Left lung (tissue), 14 donors: ENCODE measurements at places on chromosomes 4 and X.

- no peak for DNase-seq
Observed at GRCh38 chr4:7859326-7859725, 80.3 kb downstream of the AFAP1 start.

DNA sequence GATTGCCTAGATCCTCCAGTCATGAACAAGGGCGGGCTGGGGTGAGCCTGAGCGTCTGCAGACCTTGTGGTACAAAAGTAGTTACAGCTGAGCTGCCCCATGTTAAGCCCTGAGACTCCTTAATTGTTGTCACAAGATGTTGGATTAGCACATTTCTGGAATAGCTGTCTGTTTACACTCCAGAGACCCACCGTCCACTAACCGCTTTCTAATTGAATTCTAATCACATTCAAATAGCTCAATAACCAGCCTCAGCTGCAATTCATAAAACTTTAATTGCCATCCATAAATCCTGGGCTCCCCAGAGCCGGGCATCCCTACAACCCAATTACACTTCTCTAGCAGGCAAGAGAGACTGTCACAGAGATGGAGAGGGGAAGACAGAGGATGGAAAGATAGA, 1.6 kb upstream of the GSX2 start:
- no peak for DNase-seq

- DNase-seq = no peak
Observed at GRCh38 chr4:36677112-36677511, 395.7 kb downstream of the DTHD1 start.

GRCh38 chr4:73451404-73451803, 15.4 kb downstream of the AFP start:
- no peak for DNase-seq

GRCh38 chr4:13990596-13991589, 363.4 kb upstream of the BOD1L1 start:
- no peak for DNase-seq

DNA sequence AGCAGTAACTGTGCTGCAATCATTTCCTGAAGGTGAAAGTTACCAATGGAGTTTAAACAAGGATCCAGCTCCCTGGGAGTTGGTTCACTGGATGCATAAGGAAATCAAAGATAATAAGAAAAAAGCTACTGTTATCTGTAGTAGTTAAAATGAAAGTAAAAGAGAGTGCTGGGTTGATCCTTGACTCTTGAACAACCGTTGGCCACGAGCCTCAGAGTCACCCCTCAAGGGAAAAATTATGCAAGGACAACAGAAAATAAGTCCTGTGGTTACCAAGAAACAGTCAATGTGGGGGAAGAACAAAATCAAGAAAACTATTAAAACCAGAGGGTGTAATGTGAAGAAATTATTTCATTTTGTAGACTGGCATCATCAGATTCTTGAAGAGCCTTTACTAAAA, 49.7 kb upstream of the DDIT4L start:
- DNase-seq = no peak

GRCh38 chr4:151658959-151659600, 101.7 kb downstream of the GATB start:
- DNase-seq = no peak

- no peak for DNase-seq
Observed at GRCh38 chrX:25156323-25156722, 140.6 kb upstream of the ARX start.

- no peak for DNase-seq
Observed at GRCh38 chr4:10173037-10173753, 56.6 kb upstream of the WDR1 start.

GRCh38 chrX:129693354-129693753, 38.6 kb upstream of the APLN start:
- no peak for DNase-seq

- DNase-seq = no peak
Observed at GRCh38 chr4:173073939-173074500, 94.6 kb upstream of the GALNT7 start.

GRCh38 chr4:158817562-158818296, 48.9 kb downstream of the FNIP2 start:
- no peak for DNase-seq

DNA sequence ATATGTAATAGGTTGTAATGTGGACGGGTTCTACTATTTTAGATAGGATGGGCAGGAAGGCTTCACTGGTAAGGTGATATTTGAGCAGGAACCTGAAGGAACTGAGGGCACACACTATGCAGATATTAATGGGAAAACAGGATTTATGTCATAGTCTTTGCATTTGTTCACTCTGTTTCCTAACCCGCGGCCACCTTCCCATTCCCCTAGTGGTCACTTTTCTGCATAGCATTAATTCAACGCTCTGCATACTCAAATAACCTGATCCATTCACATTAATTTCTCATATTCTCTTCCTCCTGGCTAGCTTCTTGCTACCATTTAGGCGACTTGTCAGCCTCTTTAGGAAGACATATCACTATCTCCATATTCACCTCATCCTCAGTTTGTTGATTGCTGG, 61.5 kb downstream of the GSPT2 start:
- DNase-seq = no peak

DNA sequence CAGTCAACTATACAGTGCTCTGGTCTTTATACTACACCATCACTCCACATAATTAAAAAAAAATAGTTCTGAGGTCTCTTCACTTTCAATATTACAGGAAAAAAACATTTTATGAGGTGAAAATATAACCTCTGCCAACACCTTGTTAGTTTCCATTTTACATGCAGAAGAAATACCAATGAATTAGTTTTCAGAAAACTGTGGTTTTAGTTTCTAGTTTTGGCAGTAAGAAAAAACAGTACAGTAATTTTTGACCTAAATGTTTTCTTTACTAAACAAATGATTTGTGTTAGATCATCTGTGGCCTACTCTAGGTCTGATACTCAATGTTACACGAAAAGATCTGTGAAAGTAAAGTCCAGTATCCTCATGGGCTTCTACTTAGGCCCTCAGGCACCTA, 10.0 kb downstream of the SULT1E1 start:
- no peak for DNase-seq

- DNase-seq = no peak
Observed at GRCh38 chr4:179097741-179098140, 1655.5 kb upstream of the AGA start.

- no peak for DNase-seq
Observed at GRCh38 chr4:2341261-2341841, 77.1 kb downstream of the ZFYVE28 start.

GRCh38 chr4:1713003-1713851, 1.1 kb upstream of the SLBP start:
- no peak for DNase-seq

- no peak for DNase-seq
Observed at GRCh38 chr4:71609651-71610050, 174.2 kb downstream of the GC start.

DNA sequence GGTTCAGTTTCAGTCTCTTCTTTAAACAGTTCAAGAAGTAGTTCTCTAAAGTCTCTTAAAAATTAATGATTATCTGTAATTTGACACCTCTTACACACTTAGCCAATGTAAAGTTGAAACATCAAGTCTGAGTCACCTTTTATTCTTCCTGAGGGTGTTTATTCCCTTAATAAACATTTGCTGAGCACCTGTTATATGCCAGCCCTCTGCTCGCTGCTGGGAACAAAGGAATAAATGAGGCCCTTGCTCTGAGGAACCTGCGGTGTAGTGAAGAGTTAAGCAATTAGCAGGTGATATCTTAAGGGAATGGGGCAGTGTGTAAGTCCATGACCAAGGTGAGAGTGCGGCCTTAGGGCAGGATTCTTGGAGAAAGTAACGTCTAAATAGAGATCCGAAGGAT, 5.2 kb upstream of the NDNF start:
- DNase-seq = no peak

- DNase-seq = no peak
Observed at GRCh38 chrX:10929747-10930146, 181.4 kb upstream of the HCCS start.

DNA sequence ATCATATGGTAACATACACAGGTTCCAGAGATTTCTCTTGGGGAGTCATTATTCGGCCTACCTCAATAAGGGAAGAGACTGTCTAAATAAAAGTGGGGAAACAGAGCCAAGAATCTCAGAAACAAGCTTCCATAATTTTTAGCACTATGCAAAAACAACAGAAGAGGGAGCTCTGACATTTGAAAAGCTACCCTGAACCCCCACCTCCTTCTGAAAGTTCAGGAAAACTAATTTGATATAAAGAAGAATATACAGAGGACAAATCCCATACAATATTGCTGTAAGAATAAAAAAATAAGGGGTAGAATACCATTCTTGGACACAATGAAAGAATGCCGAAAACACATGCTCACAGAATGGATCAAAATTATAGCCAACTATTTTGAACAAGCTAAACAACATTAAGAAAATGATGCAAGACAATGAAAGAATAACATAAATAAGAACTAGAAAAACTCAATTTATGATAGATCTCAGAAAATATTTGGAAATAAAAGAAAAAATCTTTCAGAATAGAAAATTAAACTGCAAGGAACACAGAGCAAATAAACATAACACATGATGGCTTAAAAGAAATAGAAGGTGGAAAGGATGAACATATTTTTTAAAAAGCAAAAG, 14.4 kb upstream of the ZNF41 start:
- DNase-seq = no peak

GRCh38 chr4:53121264-53121865, 244.5 kb downstream of the SCFD2 start:
- no peak for DNase-seq

DNA sequence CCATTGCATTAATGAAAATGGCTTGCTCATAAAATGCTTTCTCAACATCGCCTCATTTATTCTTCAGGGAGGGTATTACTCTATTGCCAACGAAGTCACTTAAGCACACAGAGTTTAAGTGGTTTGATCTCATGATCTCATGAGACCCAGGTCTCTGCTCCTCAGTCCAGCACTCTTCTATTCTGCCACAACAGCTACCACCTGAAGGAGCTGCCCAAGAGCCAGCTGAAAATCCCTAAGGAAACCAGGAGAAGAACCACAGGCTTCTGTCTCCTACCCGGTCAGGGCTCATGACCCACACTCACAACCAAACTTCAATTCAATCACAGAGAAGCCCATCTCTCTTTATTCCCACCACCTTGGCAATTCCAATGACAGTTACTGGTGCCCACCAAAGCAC, 85.5 kb upstream of the GPM6B start:
- no peak for DNase-seq

GRCh38 chr4:43816116-43816515, 632.5 kb downstream of the KCTD8 start:
- no peak for DNase-seq

DNA sequence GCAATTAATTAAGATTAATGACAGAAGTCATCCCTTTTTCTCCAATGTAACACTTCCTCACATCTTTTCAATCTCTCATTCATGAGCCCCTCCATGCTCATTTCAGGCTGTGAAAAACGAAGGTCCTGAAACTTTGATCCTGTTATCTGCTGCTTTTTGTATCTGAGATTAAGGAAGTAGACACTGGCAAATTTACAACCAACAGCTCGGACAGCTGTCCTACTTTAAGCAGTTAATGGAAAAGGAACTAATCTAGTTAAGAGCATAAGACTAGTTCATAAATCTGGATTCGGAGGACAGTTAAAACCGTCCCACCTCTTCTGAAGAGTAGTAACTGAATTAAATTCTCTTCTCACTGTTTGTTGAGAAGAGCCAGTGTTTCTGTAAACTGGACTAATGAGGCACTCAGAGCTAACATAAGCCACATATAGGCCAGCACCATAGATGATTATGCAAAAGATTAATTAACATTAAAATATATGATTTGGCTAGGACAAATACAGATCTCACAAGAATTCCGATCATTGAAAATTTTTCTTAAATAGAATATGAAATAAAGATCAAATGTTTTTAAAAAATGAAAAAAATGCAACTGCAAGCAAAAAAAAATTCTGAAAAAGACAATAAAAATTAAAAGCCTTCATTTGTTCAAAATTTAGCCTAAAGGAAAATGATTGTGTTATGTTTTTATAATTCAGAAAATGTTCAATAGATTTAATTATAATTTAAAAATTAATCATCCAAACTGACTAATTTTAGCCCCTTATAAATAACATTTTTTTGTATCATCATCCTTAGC, 114.4 kb downstream of the ANTXR2 start:
- DNase-seq = no peak

DNA sequence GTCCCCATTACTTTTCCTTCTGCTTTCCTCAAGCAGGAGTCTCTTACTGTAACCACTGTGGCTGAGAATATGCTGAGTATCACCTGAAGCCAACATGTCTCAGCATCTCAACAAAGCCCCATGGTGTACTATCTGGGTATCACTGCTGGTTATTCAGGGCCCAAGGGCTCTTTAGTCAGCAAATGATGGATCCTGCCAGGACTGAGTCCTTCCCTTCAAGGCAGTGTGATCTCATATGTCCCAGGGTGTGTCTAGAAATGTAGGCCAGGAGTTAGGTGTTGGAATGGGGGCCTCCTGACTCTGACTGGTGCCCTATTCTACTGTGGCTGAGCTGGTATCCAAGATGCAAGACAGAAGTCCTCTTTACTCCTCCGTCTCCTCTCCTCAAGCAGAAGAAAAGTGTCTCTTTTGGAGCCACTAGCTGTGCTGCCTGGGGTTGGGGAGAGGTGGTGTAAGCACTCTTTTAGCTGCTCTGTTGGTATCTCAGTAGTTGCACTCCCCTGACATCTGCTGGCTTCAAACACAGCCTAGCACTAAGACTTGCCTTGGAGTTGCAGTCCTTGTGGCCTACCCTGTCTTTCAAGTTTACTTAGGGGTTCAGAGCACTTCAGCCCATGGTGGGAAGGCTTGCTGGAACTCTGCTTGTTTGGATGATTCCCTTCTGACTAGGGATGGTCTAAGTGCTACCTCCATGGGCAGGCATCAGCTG, 28.6 kb downstream of the OCIAD2 start:
- DNase-seq = no peak

- no peak for DNase-seq
Observed at GRCh38 chr4:187065806-187066205, 342.1 kb upstream of the FAT1 start.

DNA sequence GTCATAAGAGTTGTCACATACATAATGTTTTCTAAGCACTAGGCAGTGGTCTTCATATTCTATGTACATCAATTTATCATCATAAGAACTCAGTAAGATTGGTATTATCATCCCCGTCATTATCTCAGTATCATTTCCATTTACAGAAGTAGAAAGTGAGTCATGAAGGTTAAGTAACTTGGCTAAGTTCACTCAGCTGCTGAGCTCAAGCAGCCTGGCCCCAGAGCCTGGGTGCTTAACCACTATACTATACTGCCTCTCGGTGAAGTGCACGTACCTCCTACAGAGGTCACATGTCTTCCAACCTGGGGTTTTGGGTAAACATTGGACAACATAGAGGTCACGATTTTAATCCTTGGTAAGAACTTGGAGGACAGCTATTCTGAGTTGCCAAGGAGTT, 161.5 kb upstream of the GATB start:
- no peak for DNase-seq

- DNase-seq = no peak
Observed at GRCh38 chr4:101337688-101338087, 9.6 kb downstream of the PPP3CA start.

DNA sequence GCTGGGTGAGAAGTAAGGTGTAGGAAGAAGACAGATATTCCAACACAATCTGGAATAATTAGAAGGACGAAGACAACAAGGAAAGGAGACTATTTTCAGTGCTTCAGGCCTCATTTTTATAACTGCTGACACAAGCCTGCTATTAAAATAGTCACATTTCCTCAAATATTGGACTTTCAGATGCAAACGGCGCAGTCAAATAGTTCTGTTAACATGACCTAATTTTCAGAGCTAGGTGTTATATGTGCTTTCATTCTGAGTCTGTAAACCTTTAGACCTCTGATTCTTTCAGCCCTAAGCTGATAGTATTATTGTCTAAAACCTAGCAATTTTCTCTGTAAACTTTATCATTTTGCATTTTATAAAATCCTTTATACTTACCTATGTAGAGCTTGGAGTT, 261.5 kb downstream of the IL1RAPL1 start:
- no peak for DNase-seq
